ENCODE measurements at places on chromosomes 12 and 14. TPM values are rescaled to one million over a fixed set of nuclear protein-coding genes. Genes with fewer than 3 reads are reported as not detected.
A peak's percentile ranks its signal among the peaks of the same experiment; 100 is the strongest.

- H3K36me3 ChIP-seq = peaks cover 7% of the 10 kb centered on the region
- H3K27ac ChIP-seq = no peak overlapping the region
- peaks cover 4% of the 10 kb centered on the region for H3K4me1 ChIP-seq
- H3K4me3 ChIP-seq = no peak overlapping the region
- H3K27me3 ChIP-seq = peaks cover 3% of the 10 kb centered on the region
These were observed 22.9 kb downstream of the JKAMP start for GRCh38 chr14:59507063-59507751.

GRCh38 chr14:31207287-31207754, 272 bp downstream of the HECTD1 start:
- H3K27ac ChIP-seq = peak overlapping the region; percentile 95
- no peak for DNase-seq
- peaks cover 16% of the 10 kb centered on the region for H3K27me3 ChIP-seq
- H3K36me3 ChIP-seq = peaks cover 6% of the 10 kb centered on the region
- H3K4me1 ChIP-seq = peaks cover 75% of the 10 kb centered on the region
- peak overlapping the region; percentile 96 for H3K4me3 ChIP-seq

GRCh38 chr12:112839386-112839972, 47.9 kb downstream of the RPH3A start:
- no peak overlapping the region for H3K4me3 ChIP-seq
- H3K4me1 ChIP-seq = no peaks in the 10 kb centered on the region
- no peak overlapping the region for H3K27ac ChIP-seq
- H3K36me3 ChIP-seq = no peaks in the 10 kb centered on the region

DNA sequence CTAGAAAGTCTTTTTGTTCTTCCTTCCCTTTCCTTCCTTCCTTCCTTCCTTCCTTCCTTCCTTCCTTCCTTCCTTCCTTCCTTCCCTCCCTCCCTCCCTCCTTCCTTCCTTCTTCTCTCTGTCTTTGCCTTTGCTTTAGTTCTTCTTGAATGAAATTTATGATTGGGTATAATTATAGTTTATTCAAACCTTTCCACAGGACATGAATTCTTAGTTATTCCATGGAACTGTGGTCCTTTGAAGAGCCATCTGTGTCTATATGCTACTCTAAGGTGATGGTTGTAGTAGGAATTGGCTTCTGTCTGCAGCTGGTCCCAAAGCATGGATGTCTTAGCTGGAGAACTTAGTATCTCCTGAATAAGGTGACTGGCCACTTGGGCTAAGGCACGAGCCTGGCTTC, 64.8 kb downstream of the IGF1 start:
- H3K36me3 ChIP-seq = no peaks in the 10 kb centered on the region
- no peak overlapping the region for H3K27ac ChIP-seq
- H3K27me3 ChIP-seq = peaks cover 1% of the 10 kb centered on the region

CCDC196 gene
- not detected for polyA plus RNA-seq

CEBPE gene
- polyA plus RNA-seq = not detected

DNA sequence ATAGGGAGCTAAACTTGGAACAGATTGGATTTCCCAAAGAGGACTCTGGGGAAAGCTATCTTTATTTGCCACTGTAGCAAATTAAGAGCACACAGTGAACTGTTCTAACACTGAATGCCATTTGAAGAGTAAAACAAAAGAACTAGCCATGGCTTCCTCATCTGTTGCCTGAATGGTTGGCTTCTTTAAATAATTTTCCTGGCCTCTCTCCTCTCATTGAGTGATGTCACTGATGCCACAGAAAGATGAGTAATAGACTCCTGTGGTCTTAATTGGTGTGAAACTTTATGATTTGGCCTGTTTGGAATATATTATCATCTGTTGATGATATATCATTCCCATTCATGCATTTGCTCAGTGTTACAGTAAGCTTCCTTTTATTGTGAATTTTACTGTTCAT, 42.5 kb downstream of the WDR20 start:
- H3K4me1 ChIP-seq = peaks cover 65% of the 10 kb centered on the region
- H3K36me3 ChIP-seq = no peaks in the 10 kb centered on the region

- H3K27ac ChIP-seq = no peak overlapping the region
- DNase-seq = no peak
- H3K27me3 ChIP-seq = peaks cover 6% of the 10 kb centered on the region
- H3K4me3 ChIP-seq = no peak overlapping the region
These were observed 111.6 kb upstream of the PTPRB start for GRCh38 chr12:70748809-70749208.

MYRFL gene
- not detected for polyA plus RNA-seq

DNA sequence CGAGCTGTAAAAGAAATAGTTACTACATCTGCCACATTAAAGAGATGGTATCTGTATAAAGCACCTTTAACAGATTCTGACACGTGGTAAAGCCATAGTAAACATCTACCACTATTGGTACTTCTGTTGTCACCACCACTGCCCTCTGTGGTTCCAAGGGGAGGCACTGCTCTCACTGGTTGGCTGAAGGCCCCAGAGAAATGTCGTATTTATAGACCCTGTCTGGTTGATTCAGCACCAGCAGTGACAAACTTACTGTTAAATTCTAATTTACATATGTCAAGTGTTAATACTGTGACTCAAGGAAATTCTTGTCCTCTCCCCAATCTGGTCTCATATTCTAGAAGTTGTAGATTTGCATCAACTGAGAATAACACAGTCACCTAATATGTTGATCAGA, 281.1 kb downstream of the ERC1 start:
- H3K27me3 ChIP-seq = no peaks in the 10 kb centered on the region
- no peak overlapping the region for H3K27ac ChIP-seq

GRCh38 chr12:124544311-124544970, 23.0 kb downstream of the NCOR2 start:
- H3K4me1 ChIP-seq = peaks cover 29% of the 10 kb centered on the region
- no peaks in the 10 kb centered on the region for H3K36me3 ChIP-seq
- no peak overlapping the region for H3K4me3 ChIP-seq
- H3K27me3 ChIP-seq = no peaks in the 10 kb centered on the region

DNA sequence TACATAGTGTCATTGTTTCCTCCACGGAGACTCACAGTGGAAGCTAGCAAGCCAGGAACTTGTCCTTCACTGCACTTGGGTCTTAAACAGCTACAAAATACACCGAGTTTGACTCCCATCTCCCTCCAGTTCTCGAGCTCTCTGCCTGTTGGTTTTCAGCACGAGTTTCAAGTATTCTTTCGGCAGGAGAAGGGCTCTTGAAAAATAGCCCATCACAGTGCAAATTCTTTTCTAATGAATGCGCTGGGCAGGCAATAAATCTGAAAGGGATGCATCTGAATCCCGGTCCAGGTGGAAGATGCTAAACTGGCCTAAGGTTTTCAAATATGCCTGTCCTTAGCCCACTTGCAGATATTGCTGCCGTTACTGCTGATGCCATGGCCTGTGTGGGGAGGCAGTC, 173.9 kb downstream of the CACNA1C start:
- DNase-seq = no peak
- no peak overlapping the region for H3K27ac ChIP-seq
- no peaks in the 10 kb centered on the region for H3K27me3 ChIP-seq
- H3K4me1 ChIP-seq = no peaks in the 10 kb centered on the region
- no peaks in the 10 kb centered on the region for H3K36me3 ChIP-seq

DNA sequence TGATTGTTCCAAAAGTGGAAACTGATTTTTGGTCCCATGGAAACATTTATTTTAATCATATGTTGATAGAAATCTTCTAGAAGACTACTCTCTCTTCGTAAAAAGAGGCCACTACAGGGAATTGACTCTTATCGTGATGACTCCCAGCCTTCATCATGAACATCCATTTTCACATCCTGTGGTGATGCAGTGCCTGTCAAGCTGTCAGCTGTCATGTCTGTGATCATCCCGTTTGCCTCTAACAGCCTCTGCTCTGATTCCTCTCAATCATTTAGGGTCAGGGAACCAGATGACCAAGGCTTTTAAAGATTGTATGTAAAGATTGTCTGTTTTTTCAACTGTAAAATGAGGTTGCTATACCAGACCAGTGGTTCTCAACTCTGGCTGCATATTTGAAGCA, 419.0 kb upstream of the MGAT4C start:
- no peak overlapping the region for H3K4me3 ChIP-seq
- H3K4me1 ChIP-seq = no peaks in the 10 kb centered on the region
- DNase-seq = no peak
- no peaks in the 10 kb centered on the region for H3K27me3 ChIP-seq
- H3K27ac ChIP-seq = no peak overlapping the region

- H3K4me3 ChIP-seq = no peak overlapping the region
- no peaks in the 10 kb centered on the region for H3K27me3 ChIP-seq
- peaks cover 80% of the 10 kb centered on the region for H3K4me1 ChIP-seq
- DNase-seq = no peak
- peak overlapping the region; percentile 49 for H3K27ac ChIP-seq
- peaks cover 20% of the 10 kb centered on the region for H3K36me3 ChIP-seq
These were observed 94.5 kb downstream of the PCNX1 start for GRCh38 chr14:71001742-71002141.

FSCB gene
- polyA plus RNA-seq = not detected

GRCh38 chr14:55516776-55517175, 63.2 kb upstream of the KTN1 start:
- H3K27me3 ChIP-seq = no peaks in the 10 kb centered on the region
- H3K36me3 ChIP-seq = no peaks in the 10 kb centered on the region
- DNase-seq = no peak
- H3K4me1 ChIP-seq = no peaks in the 10 kb centered on the region

MED6 gene
- polyA plus RNA-seq = 37.3 TPM

SELPLG gene
- 508 TPM for polyA plus RNA-seq

DNA sequence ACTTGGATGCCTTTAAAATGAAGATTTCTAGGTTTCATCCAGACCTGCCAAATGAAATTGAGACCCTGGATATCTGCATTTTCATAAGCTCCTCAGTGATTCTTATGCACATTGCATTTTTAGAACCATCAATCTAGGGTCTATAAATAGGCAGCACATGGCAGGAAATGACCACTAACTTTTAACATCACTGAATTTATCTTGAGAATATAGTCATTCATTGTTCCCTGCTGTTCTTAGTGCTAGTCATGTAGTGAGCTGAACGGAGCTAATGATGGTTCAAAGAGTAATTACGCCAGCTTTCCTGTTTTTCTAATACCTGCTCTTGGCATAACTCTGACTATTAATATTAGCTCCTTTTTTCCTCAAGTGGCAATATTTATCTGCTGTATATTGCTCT, 91.6 kb downstream of the TPH2 start:
- H3K27ac ChIP-seq = no peak overlapping the region
- DNase-seq = no peak
- no peaks in the 10 kb centered on the region for H3K27me3 ChIP-seq
- no peaks in the 10 kb centered on the region for H3K4me1 ChIP-seq
- no peak overlapping the region for H3K4me3 ChIP-seq

PCED1B gene
- 3.2 TPM for polyA plus RNA-seq

- no peak overlapping the region for H3K27ac ChIP-seq
- no peaks in the 10 kb centered on the region for H3K4me1 ChIP-seq
- DNase-seq = no peak
- H3K27me3 ChIP-seq = peaks cover 1% of the 10 kb centered on the region
- no peak overlapping the region for H3K4me3 ChIP-seq
These were observed 21.5 kb upstream of the PTPRQ start for GRCh38 chr12:80422550-80422949.

DNA sequence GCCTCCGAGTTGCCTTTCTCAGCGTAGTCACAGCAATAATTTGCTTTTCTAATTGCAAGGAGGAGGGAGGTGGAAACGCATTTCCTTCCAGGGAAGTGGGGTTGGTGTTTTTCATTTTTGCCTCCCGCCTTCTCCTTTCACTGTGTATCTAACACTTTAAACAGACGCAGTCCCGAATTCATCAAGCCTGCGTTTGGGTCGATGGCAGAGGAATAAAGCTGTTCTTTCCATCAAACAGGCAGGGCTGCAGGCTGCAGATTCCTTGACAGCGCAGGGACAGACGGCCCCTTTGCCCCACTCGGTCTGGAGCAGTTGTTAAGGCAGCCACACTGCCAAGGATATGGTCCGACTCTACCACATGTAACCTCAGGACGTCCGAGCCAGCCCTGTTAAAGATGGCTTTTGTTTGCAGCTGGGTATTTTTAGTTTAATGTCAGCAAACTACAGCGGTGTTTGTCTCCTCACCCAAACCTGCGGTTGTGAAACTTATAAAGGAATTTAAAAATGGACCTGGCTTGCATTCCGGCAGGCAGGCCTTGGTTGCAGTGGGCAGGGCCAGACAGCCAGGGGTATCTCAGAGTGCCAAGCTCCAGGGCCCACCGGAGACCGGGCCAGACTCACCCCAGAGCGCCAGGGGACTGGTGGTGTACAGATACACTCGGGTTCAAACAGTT, 2.1 kb downstream of the CHST11 start:
- H3K4me3 ChIP-seq = peak overlapping the region; percentile 99
- H3K36me3 ChIP-seq = no peaks in the 10 kb centered on the region
- DNase-seq = peak; percentile 41
- peaks cover 6% of the 10 kb centered on the region for H3K27me3 ChIP-seq

- H3K27me3 ChIP-seq = no peaks in the 10 kb centered on the region
- DNase-seq = peak; percentile 54
- no peak overlapping the region for H3K27ac ChIP-seq
- peaks cover 29% of the 10 kb centered on the region for H3K36me3 ChIP-seq
- no peak overlapping the region for H3K4me3 ChIP-seq
These were observed 14.5 kb upstream of the CLEC4A start for GRCh38 chr12:8108808-8109398.

DNA sequence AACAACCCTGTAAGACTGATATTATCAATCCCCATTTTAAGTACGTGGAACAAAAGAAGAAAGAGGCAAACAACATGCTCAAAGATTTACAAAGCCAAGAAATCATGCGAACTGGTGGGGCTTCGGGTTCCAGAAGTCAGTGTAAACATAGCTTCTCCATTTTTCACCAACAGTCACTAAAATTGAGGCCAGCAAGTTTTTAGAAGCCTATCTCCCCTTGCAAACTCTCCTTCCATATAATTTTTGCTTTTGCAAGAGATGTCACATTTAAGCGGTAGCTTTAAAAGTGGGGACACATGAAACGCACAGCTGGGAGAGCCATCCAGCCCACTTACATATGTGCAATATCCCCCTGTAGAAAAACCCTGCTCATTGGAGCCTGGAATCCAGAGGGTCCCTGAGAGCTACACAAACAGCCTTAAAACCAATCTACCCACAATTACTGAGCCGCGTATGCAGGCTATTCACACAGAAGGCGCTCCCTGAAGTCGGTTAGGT, 797 bp downstream of the SLC11A2 start:
- no peak for DNase-seq
- no peaks in the 10 kb centered on the region for H3K36me3 ChIP-seq
- peaks cover 2% of the 10 kb centered on the region for H3K27me3 ChIP-seq
- peaks cover 47% of the 10 kb centered on the region for H3K4me1 ChIP-seq
- peak overlapping the region; percentile 96 for H3K4me3 ChIP-seq
- H3K27ac ChIP-seq = peak overlapping the region; percentile 97

- peaks cover 70% of the 10 kb centered on the region for H3K4me1 ChIP-seq
- no peaks in the 10 kb centered on the region for H3K36me3 ChIP-seq
- DNase-seq = peak; percentile 74
- H3K4me3 ChIP-seq = peak overlapping the region; percentile 93
These were observed 72.8 kb downstream of the IRF2BPL start for GRCh38 chr14:76955575-76956315.

- no peaks in the 10 kb centered on the region for H3K4me1 ChIP-seq
- no peak overlapping the region for H3K27ac ChIP-seq
- H3K27me3 ChIP-seq = peaks cover 9% of the 10 kb centered on the region
- no peaks in the 10 kb centered on the region for H3K36me3 ChIP-seq
- DNase-seq = no peak
These were observed 5.5 kb upstream of the G2E3 start for GRCh38 chr14:30553311-30553989.

IL31 gene
- not detected for polyA plus RNA-seq

TMEM132C gene
- polyA plus RNA-seq = not detected

- peaks cover 3% of the 10 kb centered on the region for H3K4me1 ChIP-seq
- H3K27me3 ChIP-seq = peaks cover 14% of the 10 kb centered on the region
- no peak for DNase-seq
- no peaks in the 10 kb centered on the region for H3K36me3 ChIP-seq
- H3K27ac ChIP-seq = no peak overlapping the region
These were observed 53.4 kb upstream of the DLK1 start for GRCh38 chr14:100673085-100673806.
